ENCODE measurements at places on chromosomes 16 and 17.

GRCh38 chr17:71535321-71535720, 585.5 kb upstream of the SOX9 start:
- DNase-seq, result no peak

- no peak for DNase-seq
Observed at GRCh38 chr17:63153488-63153887, 187.5 kb downstream of the TANC2 start.

DNA sequence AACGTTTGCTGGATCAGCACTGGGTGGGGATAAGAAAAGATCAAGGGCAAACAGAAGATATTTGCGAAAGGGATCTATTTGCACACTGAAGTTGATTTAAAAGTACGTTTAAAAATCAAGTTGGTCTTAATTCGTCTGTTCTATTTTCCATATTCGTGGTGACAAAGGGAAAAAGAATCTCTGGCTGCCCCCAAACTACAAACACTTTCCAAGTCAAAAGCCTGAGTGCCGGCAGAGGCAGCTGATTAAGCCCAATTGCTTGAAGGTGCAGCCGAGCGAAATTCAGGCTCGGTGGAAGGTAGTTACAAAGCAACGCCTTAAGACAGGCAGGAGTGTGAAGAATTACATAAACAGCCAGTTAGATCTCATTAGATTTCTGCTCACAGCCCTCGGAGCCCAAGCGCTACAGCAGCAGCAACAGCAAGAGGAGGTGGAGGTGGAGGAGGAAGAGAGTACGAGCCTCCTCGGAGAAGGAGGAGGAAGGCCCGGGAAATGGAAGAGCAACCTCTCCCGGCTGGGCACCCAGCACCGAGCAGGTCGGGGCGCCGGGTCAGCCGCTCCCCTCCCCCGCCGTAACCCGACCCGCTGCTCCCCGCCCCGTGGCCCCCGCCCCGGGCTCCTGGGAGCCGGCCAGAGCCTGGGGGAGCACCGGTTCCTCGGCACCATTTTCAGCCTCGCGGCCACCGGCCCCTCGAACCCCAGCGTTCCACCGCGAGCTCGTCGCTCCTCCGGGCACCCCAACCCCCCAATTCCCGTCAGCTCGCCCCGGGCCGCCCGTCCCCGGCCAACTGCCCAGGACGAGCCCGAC, 890 bp downstream of the TOB1 start:
- no peak for DNase-seq

GRCh38 chr17:17946093-17946492, 26.1 kb downstream of the TOM1L2 start:
- DNase-seq, result no peak

GRCh38 chr16:89297910-89298545, 80.5 kb downstream of the ZNF778 start:
- DNase-seq, result no peak

GRCh38 chr17:6494239-6494941, 50.1 kb downstream of the PIMREG start:
- DNase-seq, result no peak

GRCh38 chr16:17469011-17469740, 1.6 kb downstream of the XYLT1 start:
- DNase-seq, result no peak

DNA sequence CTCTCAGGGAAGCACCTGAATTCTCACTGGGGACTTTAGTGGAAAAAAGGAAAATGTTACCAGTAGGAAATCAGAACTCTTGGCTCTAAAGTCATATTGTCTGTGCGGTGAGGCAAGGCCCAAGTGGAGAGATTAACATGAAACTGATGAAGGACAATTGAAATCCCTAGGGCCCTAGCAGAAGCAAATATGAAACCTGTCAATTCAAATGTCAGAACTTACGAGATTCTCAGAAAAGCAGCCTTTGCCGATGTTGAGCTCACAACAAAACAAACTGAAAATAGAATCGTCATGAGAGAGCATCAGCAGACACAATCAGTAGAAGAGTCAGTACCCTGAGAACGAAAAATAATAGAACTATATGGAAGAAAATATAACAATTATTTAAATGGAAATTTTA, 108.8 kb downstream of the ELAC2 start:
- no peak for DNase-seq

GRCh38 chr17:63592797-63593196, 7.9 kb upstream of the TACO1 start:
- no peak for DNase-seq

- DNase-seq, result no peak
Observed at GRCh38 chr17:77117415-77117814, 23.4 kb upstream of the SEC14L1 start.

DNA sequence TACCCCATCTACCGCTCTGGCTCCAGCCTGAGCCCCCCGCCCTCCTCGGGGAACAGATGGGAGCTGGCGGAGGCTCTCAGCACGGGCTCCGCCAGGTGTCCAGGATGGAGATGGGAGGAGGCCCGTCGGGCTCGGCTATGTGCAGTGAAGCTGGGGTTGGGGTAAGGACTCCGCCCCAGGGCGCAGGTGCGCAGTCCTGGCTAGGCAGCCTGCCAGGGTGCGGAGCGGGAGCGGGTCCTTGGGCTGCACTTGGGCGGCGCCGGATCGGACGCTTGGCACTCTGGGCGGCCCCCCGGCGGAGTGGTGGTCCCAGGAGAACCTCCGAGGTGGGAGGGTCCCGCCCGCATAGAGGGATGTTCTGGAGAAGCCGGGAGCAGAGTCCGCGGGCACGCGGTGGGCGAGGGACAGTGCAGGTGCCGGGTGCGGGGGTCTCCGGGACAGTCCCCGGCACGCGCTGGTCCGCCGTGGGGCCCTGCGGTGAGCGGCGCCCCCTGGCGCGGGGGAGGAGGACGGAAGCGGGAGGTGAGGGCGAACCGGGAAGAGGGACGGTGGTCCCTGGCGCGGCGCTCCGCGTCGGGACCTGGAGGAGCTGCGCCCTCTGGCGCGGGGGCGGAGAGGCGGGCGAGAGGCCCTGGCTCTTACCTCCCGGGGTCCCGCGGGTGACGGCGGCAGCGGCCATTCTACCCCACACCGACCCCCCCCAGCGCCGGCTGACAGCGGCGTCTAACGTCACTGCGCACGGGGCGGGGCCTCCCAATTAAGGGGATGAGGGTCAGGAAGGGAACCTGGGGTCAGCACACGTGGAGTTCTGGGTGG, at the start of gene CAMTA2:
TSS of gene CAMTA2 (minus strand) at position 725 of the 816 bp plus-strand sequence. CDS start 1,453 bp downstream, outside the sequence.
- no peak for DNase-seq

DNA sequence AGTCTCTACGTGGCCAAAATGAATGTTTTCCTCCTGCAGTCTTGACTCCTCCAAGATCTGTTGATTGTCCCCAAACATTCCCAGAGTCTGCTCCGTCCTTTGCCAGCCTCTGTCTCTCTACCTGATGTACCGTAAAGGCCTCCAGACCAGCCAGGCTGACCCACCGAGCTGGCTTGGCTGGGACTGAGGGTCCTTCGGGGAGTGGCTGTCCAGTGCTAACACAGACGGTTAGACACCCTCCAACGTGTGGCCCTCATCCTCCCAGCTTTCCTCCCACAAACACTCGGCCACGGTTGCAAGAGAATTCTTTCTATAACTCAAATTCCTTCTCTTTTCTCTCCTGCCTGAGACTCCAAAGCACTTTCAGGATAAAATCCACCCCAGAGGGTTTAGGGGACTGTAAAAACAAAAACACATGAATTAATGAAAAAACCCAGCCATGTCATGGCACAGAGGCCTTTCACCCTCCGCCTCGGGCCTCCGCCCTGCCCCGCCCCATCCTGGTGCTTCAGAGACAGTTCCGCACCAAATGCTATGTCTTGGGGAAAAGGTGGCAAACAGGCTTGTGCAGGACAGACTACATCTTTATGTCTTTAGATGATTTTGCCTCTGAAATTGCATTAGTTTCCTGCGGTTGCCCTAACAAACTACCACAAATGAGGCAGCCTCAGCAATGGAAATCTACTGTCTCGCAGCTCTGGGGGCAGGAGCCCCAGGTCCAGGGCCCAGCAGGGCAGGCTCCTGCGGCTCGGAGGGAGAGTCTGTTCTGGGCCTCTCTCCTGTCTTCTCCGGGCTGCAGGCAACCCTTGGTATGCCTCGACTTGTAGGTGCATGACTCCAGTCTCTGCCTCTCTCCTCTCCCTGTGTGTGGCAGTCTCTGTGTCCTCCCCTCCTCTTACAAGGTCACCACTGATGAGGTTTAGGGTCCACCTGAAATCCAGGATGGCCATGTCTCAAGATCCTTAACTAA, 72.5 kb upstream of the CBX4 start:
- no peak for DNase-seq

GRCh38 chr16:74997042-74997491, 1.8 kb upstream of the ZNRF1 start:
- no peak for DNase-seq

GRCh38 chr17:27495460-27495859, 39.2 kb downstream of the KSR1 start:
- no peak for DNase-seq

- DNase-seq, result no peak
Observed at GRCh38 chr17:51709694-51710633, 448.6 kb downstream of the CA10 start.

DNA sequence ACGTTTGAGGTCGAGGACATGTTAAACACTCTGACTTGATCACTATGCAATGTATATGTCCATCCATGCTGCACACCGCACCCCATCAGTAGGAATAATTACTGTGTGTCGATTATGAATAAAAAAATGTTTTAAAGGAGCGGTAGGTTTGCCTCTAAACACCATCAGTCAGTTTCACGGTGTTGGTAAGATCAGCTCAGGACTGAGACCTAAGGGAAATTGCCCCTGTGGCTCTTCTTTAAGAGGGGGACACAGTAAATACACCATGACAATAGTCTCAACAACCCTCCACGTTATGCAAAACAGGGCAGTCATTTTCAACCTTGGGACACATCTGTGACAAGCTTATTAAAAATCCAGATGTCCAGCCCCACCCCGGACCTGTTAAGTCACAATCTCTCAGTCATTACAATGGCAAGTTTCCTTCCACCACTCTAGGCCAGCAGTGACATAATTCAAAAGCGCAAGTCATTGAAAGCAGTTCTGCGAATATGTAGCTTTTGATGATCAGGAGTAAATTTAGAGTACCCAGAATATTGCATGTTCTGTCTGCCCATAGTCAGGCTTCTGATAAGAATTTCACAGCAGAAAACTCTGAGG, 1.2 kb downstream of the ATMIN start:
- no peak for DNase-seq

DNA sequence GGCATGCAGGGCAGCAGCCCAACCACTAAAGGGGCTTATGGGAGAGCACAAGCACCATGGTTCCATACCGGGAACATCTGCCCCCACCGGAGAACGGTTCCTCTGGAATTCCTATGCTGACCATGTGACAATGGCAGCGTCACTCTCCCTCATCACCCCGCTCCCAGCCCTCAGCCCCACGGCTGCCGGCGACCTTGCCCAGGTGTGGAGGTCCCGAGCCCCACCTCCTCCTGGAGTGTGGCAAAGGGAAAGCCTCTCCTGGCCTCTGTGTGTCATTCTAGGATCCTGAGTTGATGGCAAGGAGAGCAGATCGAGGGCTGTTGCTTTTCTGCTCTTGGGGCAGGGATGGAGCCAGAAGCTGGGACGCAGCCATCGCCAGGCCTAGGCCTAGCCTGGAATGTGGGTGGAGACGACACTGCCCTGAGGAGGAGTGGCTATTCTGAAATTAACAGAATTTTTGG, 17.8 kb upstream of the RNPS1 start:
- no peak for DNase-seq

- no peak for DNase-seq
Observed at GRCh38 chr17:17134957-17135333, 71.2 kb downstream of the PLD6 start.

- DNase-seq, result no peak
Observed at GRCh38 chr17:39604911-39605491, 2.7 kb downstream of the NEUROD2 start.

DNA sequence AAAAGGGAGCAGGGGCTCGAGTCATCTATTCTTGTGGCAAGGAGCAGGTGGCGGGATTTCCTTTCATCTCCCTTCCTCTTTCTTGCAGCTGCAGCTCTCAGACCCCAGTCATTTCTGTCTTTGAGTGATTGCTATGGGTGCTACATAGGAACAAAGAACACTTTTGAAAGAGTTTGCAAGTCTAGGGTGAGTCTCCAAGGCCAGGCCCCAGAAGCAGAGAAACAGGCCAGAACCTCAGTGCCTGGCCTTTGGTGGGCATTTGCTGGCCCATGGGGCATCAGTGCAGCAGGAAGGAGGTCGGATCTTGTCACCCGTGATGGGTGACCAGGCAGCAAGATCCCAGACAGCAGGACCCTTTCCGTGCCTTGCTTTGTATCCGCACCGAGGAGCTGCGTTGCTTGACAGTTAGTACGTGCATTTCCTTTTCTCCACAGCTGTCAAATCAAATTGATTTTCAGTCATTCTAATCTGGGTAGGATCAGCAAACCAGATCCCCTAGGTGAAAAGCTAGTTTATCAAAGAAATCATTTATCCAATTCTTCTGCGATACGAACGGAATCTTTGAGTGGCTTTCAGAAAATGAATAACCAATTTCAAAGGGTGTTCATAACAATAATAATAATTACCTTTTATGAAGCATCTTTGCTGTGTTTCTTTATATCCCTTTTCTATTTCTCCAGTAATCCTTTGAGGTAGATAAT, 244.6 kb upstream of the MAF start:
- DNase-seq, result no peak

- no peak for DNase-seq
Observed at GRCh38 chr17:40157973-40158372, 17.6 kb downstream of the CASC3 start.

DNA sequence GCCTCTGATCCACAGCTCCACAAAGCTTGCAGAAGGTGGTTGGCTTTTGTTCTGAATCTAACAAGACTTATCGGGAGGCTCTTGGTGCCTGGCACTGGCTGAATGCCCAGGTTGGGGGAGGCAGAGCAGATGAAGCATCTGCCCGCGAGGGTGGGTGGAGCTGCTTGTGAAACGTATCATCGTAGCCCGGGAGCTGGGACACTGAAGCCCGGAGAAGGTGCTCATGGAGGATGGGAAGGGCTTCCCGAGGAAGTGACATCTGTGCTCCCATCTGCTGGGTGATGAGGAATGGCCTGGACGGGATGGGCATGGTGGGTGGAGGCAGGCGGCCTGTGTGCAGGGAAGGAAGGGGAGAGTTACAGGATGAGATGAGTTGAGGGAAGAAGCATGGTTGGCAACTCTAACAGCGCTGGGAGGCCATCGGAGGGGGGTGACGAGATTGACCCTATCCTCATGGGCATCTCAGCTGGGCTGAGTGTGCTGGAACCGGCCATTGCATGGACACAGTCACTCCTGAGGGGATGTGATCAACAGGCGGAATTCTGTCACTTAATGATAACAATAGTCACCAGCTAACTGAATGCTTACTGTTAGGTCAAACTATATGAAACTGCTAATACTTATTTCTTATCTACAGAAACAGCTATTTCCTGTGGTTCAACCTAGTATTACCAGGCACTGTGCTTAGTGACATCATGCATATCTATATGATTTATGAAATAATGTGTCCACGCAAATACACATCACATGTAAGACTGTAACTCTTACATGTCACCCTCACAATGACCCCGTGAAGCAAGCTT, 102.7 kb downstream of the ABCC6 start:
- DNase-seq, result no peak
